Epithelial cell of proximal tubule (primary cell): ENCODE measurements at places on chromosomes 2 and 18. TPM values are rescaled to one million over a fixed set of nuclear protein-coding genes. Genes with fewer than 3 reads are reported as not detected.

- no peak for DNase-seq
Measured at GRCh38 chr2:72862239-72862988, 24.8 kb upstream of the SPR start.

GRCh38 chr2:207897541-207898353 lies 127.6 kb downstream of the PLEKHM3 start:
- no peak for DNase-seq

GRCh38 chr2:174901075-174901474 lies 104.1 kb downstream of the CHN1 start:
- no peak for DNase-seq

DNA sequence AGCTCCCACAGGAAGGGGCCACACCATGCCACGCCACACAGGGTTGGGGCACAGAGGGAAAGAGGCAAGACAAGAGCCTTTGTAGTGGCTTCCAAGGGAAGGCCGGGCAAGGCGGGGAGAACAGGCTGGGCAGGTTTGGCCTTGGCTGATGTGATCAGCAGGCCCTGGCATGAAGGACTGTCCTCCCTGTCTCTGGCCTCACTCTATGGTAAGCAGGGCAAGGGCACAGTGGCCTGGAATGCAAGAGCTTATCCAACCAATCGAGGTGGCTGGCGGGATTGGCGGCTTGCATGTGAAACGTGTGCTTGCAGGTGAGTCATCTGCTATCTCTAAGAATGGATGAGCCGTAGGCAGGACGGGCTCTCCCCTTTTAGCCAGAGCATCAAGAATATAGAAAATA lies 6.4 kb upstream of the ATP9B start:
- no peak for DNase-seq

GRCh38 chr2:197324801-197325200 lies 14.2 kb upstream of the ANKRD44 start:
- no peak for DNase-seq

- no peak for DNase-seq
Measured at GRCh38 chr2:70724366-70724765, 43.6 kb downstream of the ADD2 start.

- DNase-seq, result no peak
Measured at GRCh38 chr2:25305775-25306174, 36.0 kb downstream of the DNMT3A start.

DNA sequence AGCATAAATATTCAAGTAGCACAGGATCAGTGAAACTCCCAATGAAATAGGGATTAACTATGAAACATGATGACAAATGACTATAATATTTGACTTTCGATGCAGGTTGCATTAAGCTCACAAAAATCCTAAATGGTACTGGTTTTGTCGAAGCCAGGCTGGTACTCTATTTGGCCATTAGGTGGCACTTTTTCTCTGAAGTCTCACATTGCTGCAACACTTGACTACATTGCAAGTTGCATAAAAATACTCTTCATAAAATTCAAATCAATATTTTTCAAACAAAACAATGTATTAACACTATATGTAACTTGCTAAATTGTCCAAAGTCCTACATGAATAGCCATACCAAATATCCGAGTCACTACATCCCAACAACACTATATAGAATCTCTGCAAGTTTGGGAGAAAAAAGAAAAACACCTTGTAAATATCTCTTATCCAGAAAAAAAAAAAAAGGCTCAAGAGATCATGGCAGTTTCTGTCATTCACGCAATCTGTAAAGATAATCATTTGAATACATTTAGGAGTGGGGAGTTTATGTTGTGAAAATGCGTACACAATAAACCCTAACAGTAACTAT lies 9.5 kb downstream of the RTTN start:
- DNase-seq, result no peak

- no peak for DNase-seq
Measured at GRCh38 chr2:65379721-65380171, 52.7 kb downstream of the SPRED2 start.

- no peak for DNase-seq
Measured at GRCh38 chr2:44759823-44760222, 181.7 kb upstream of the SIX3 start.

- no peak for DNase-seq
Measured at GRCh38 chr2:148519013-148519412, 125.5 kb upstream of the EPC2 start.

Gene BMP10
- total RNA-seq, result not detected in 2 replicates

Gene DCC
- total RNA-seq, result not detected in 2 replicates
